ENCODE measurements at places on chromosomes 4 and X. TPM values are rescaled to one million over a fixed set of nuclear protein-coding genes. Genes with fewer than 3 reads are reported as not detected.

The PALLD gene
- 23.6 TPM for total RNA-seq

The TLR8 gene
- total RNA-seq: 0.36 TPM

The SOD3 gene
- 0.14 TPM for total RNA-seq

- no peak for ATAC-seq
Observed at GRCh38 chr4:24856586-24856985, 56.3 kb downstream of the CCDC149 start.

- no peak for ATAC-seq
Observed at GRCh38 chrX:133374874-133375387, 40.4 kb downstream of the GPC4 start.
